Motor neuron (in vitro differentiated cells): ENCODE measurements at places on chromosomes 5 and 9. TPM values are rescaled to one million over a fixed set of nuclear protein-coding genes. Genes with fewer than 3 reads are reported as not detected.

DNA sequence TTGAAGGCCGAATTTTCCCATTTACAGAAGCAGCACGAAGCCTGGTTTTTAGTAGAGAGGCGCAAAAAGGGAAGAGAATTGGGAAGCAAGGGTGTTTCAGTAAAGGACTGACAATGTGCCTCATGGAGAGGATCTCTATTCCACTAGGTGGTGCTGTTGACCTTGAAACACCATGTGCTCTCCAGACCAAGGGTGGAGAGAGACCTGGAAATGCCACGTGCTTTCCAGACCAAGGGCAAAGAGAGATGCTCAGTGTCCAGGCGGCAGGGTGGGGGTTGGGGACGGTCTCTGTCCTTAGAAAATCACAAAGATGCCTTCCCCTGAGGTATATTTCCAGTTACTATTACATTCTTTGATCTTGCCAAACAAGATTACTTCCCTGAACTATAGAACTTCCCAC lies 425.3 kb downstream of the CSNK1G3 start:
- ATAC-seq, result peak; percentile 91

DNA sequence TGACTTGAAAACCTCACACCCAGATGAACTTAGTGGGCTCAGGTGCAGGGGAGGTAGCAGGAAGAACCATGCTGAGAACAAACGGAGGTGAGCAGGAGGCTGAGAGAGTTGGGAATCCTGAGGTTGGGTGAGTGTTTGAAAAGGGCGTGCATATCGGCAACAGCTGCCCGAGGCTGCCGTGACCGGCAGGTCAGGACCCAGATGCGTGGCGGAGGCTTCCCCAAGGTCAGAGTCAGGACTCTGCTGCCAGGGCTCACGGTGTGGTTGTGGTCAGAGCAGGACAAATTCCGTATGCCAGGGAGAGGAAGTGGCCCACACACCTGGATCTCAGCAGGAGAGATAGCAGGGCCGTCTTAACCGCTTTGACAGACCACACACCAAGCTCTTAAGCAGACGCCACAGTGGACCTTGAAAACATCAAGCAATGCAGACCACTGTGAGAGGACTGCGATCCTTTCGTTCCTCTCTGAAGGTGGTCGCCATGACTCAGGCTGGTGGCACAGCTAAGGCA lies 43.1 kb downstream of the ADAMTS16 start:
- ATAC-seq, result no peak

DNA sequence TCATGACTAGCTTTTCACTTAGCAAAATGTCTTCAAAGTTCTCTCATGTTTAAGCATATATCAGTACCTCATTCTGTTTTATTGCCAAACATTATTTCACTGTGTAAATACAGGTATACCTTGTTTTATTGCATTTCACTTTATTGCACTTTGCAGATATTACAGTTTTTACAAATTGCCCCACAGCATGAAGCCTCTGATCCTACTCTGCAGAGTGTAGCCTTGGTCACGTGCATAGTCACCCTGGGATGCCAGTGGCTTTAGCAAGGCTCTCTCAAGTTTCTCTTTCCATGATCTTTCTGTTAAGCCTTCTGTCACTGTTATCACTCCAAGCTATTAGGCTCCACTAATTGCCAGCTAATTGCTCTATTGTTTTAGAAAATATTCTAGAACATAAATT lies 182.2 kb upstream of the GRIA1 start:
- ATAC-seq, result no peak

GRCh38 chr5:32147959-32148358 lies 26.2 kb downstream of the GOLPH3 start:
- no peak for ATAC-seq

GRCh38 chr9:122402403-122402871 lies 31.6 kb downstream of the PTGS1 start:
- ATAC-seq, result peak; percentile 45

GRCh38 chr5:169263591-169263990 lies 37.3 kb downstream of the SLIT3 start:
- ATAC-seq, result no peak

GRCh38 chr9:128340691-128341434 lies 536 bp downstream of the SLC27A4 start:
- ATAC-seq, result peak; percentile 47

DNA sequence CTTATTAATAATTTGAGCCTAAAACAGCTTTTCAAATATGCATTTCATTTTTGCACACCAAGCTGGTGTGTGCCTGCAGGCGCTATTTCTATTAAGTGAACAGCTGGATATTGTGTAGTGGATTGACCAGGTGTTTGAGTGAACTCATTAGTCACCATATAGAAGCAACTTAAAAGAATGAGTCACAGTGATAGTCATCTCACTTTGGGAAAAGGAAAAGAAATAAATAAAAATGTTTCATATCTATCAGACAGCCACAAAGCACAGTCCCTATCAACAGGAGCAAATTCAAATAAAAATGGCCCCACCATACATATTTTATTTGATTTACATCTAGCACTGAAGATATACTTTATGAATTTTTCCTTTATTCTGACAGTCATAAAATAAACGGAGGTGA lies 456.5 kb upstream of the CDH9 start:
- no peak for ATAC-seq

- peak; percentile 68 for ATAC-seq
These were observed 95.7 kb downstream of the TTC39B start for GRCh38 chr9:15211160-15211814.

- ATAC-seq, result no peak
These were observed 4.8 kb upstream of the PRKACG start for GRCh38 chr9:69018737-69019136.

- ATAC-seq, result no peak
These were observed 93.4 kb upstream of the ITGA2 start for GRCh38 chr5:52895572-52896413.

DNA sequence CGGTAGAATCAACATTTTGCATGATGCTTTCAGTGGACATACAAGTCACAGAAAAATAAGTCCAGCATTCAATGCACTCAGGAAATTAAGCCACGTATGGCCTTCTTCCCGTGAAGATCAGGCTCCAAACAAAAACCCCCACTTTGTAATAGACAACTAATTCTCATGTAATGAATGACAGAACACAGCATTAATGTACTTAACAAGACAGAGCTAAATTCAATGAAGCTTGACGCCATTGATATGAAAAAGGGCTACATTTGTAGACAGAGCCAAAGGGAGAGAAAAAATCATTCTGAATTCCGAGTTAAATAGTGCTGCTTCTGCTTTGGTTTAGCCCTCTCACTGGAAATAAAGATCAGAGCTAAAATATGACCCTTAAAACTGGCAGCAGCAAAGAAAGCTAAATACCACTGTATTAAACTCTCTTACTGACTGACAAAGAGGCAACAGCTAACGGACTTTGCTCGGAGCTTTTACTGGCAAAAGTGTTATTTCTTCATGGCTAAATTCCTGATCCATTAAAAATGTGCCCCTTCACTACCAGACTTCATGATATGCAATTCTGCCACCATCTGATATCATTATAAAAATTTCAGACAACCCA lies 250.5 kb downstream of the BNC2 start:
- no peak for ATAC-seq

- peak; percentile 76 for ATAC-seq
These were observed 165.3 kb downstream of the ERCC6L2 start for GRCh38 chr9:96040591-96041461.

- ATAC-seq, result no peak
These were observed 172.1 kb upstream of the PPP1R2B start for GRCh38 chr5:156677963-156678362.

DNA sequence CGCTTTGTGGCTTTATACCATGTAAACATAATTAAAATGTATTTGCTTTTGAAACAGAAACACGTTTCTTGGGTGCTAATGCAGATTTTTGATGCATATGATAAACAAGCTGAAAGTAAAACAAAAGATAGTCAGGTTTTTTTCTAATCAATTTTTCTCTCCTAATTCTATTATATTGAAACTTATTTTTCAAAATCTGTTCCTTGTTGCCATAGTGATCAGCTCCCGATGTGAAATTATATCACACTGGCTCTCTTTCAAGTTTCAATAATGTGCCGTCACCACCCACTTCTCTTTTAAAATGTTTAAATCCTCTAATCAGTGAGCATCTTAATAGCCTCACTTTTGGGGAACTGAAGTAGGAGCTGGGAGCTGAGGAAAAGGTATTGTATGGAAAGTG lies 36.4 kb upstream of the DAPK1 start:
- ATAC-seq, result no peak

GRCh38 chr9:89367281-89367680 lies 49.0 kb downstream of the SECISBP2 start:
- ATAC-seq, result no peak

DNA sequence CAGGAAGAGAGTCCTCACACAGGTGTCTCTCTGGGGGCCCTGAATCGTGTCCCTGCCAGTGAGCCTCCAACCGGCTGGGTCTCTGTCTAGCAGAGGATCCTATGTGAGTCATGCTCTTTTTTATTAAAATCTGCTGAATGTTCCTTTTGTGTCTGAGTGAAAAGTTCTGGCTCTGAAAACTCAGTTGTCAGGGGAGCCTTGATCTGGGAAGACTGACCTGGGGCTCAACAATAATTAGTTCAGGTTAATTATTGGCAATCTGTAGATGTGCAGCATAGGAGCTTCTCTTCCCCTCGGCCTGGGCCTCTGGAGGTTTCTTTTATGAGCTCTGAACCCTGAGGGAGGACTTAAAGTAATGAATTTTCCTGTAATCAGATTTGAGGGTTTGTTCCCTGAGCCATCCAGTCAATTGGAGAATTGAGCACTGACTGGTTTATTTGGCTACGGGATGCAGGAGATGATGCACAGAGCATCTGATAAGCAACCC lies 45.2 kb downstream of the ALG2 start:
- ATAC-seq, result peak; percentile 66

GRCh38 chr5:69364414-69364813 lies 4.9 kb downstream of the AK6 start:
- no peak for ATAC-seq

DNA sequence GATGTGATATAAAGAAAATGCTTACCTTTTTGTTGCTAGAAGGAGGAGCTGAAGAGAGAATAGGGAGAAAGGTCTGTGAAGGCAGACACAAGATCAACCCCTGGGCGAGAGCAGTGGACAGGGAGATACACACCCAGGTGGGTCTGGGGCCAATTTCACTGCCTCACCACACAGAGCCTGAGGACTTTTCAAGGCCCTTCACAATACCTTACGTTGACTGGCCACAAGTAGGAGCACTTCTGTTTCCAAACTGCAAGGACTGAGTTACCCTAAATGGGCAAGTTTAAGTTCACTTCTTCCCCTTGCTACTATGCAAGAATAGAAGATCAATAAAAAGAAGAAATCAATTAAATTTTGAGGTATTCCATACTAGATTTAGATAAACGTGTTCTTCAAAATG lies 174.5 kb upstream of the SLC12A2 start:
- peak; percentile 81 for ATAC-seq

DNA sequence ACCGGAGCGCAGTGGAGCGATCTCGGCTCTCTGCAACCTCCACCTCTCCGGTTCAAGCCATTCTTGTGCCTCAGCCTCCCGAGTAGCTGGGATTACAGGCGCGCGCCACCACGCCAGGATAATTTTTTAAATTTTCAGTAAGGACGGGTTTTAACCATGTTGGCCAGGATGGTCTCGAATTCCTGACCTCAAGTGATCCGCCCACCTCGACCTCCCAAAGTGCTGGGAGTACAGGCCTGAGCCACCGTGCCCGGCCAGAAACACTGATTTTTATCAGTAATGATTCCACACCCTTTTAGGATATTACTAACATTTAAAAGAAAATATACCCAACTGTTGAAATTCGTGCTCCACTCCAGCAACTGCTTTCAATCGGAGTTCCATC lies 464 bp upstream of the FAM151B start:
- no peak for ATAC-seq

GRCh38 chr9:73845954-73846690 lies 651.0 kb upstream of the RORB start:
- no peak for ATAC-seq

- peak; percentile 87 for ATAC-seq
These were observed 142.4 kb downstream of the PSAT1 start for GRCh38 chr9:78439190-78439865.

GRCh38 chr5:103424026-103424425 lies 138.6 kb downstream of the NUDT12 start:
- ATAC-seq, result no peak

- peak; percentile 80 for ATAC-seq
These were observed 8.1 kb downstream of the FAM193B start for GRCh38 chr5:177546258-177546741.

- ATAC-seq, result no peak
These were observed 54.1 kb upstream of the RPS23 start for GRCh38 chr5:82332064-82332855.

DNA sequence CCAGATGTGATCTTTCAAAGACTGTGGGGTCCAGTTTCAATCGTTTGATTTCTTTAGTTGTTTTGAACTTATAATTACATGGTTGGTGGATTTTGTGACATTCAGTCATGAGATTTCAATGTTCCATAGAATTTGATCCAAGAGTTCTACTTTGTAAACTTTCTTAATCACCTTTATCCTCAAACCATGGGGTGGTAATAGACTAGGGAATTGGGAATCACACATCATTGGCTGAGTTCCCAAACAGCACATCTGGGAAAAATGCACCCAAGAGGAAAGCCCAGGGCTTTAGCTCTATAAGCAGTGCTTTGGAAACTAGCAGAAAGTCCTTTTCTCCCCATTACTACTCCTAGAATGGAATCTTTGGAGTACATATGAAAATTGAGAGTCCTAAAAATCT lies 177.6 kb downstream of the NNT start:
- no peak for ATAC-seq

GRCh38 chr9:33331377-33331891 lies 41.1 kb downstream of the NFX1 start:
- ATAC-seq, result no peak

- no peak for ATAC-seq
These were observed 3.8 kb upstream of the NACC2 start for GRCh38 chr9:136098844-136099243.

The ACSL6 gene
- total RNA-seq, result 4.1 and 5.5 TPM in 2 replicates

The OCLN gene
- total RNA-seq, result 0.85 and 1.0 TPM in 2 replicates

The TRIM7 gene
- total RNA-seq, result 0.94 and 4.0 TPM in 2 replicates

The CDC23 gene
- total RNA-seq, result 35.2 and 40.1 TPM in 2 replicates

The TRMO gene
- 7.4 and 8.8 TPM in 2 replicates for total RNA-seq

The CAMK2A gene
- total RNA-seq, result 1.6 and 2.1 TPM in 2 replicates

The LRRC70 gene
- 0.50 and 0.58 TPM in 2 replicates for total RNA-seq

The PCDHGA11 gene
- 8.8 TPM in 2 replicates for total RNA-seq

The FOCAD gene
- total RNA-seq, result 23.1 and 26.1 TPM in 2 replicates

The ARHGEF37 gene
- 2.3 and 4.0 TPM in 2 replicates for total RNA-seq

The SUSD3 gene
- not detected in 2 replicates for total RNA-seq

The DNM1 gene
- total RNA-seq, result 38.3 and 54.5 TPM in 2 replicates

The KIF20A gene
- 32.2 and 33.9 TPM in 2 replicates for total RNA-seq

The FAM81B gene
- total RNA-seq, result 38.7 and 46.3 TPM in 2 replicates

The PPIC gene
- 56.6 and 64.1 TPM in 2 replicates for total RNA-seq

The TAS2R1 gene
- 1.9 TPM in 1 of 2 replicates, not detected in the other for total RNA-seq
